ENCODE measurements at places on chromosomes 1 and 21. TPM values are rescaled to one million over a fixed set of nuclear protein-coding genes. Genes with fewer than 3 reads are reported as not detected.

GRCh38 chr1:203167026-203167912 lies 8.4 kb downstream of the MYBPH start:
- DNase-seq: no peak

GRCh38 chr1:246602194-246602593 lies 35.9 kb downstream of the CNST start:
- no peak for DNase-seq

DNA sequence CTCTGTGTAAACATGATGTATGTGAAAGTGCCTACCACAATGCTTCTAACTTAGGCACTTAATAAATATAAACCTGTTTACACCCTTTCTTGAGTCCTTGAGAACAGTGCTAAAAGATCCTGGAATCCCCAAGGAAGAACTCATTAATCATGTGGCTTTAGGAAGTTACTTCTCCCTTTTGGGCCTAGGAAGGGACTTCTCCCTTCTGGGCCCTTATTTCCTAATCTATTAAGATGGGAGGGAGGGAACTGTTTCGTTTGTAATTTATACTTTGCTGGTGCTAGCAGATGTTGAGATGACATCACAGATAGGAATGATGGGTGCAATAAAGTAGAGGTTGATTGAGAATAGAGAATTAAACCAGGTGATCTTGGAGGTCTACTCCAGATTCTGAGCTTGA lies 1.2 kb downstream of the BTF3L4 start:
- no peak for DNase-seq

DNA sequence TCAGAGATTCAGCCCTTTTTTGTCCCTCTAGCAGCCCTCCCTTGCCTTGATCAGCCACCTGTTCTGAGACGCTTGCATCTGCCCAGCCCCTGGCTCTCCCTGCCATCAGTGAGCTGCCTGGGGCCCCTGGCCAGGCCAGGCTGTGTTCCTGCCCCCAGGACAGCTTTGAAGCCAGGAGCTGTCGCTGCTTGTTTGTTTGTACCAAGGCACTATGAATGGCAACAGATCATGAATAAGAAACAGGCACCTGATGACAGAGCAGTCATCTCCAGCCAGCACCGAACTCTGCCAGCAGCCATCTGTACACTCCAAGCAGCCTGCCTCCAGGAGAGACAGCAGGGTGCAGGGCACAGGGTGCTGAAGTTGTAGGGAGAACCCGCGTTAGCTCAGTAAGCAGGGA lies 8.1 kb upstream of the VWA5B1 start:
- no peak for DNase-seq

The PIGR gene
- not detected for total RNA-seq

- DNase-seq: no peak
These were observed 83.1 kb upstream of the WNT4 start for GRCh38 chr1:22225858-22226589.

The RBP7 gene
- not detected for total RNA-seq

The LRRC38 gene
- not detected for total RNA-seq

DNA sequence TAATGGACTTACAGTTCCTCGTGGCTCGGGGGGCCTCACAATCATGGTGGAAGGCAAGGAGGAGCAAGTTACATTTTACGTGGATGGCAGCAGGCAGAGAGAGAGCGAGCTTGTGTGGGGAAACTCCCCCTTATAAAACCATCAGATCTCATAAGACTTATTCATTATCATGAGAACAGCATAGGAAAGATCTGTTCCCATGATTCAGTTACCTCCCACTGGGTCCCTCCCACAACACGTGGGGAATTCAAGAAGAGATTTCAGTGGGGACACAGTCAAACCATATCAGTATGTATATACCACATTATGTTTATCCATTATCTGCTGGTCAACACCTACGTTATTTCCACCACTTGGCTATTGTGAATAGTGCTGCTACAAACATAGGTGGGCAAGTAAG lies 352.3 kb upstream of the B3GALT2 start:
- DNase-seq: no peak

- DNase-seq: no peak
These were observed 15.7 kb downstream of the FHAD1 start for GRCh38 chr1:15262706-15263105.

GRCh38 chr1:101363891-101364318 lies 127.1 kb downstream of the S1PR1 start:
- DNase-seq: no peak

GRCh38 chr1:33288976-33289857 lies 31.7 kb downstream of the A3GALT2 start:
- DNase-seq: peak; percentile 18

The ZNF692 gene
- total RNA-seq: 70.2 TPM

DNA sequence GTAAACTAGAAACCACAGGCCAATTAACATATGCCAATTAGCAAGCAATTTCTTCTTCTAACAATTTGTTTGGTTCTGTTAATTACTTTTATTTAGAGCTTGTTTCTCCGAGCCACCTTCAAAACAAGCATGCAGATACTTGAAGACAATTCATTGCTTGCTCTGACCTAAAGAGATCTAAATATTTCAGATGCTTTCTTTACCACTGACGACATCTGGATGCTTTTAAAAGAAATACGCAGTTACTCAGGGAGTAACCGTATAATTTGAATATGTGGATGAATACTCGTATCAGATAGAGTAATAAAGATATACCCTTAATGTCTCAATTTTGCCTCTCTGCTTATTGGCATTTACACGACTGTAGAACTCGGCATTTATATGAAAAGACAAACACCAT lies 390.0 kb downstream of the DISC1 start:
- DNase-seq: no peak

The MYCL gene
- not detected for total RNA-seq

- DNase-seq: peak; percentile 26
These were observed 55.0 kb downstream of the WNT9A start for GRCh38 chr1:227892489-227893299.

DNA sequence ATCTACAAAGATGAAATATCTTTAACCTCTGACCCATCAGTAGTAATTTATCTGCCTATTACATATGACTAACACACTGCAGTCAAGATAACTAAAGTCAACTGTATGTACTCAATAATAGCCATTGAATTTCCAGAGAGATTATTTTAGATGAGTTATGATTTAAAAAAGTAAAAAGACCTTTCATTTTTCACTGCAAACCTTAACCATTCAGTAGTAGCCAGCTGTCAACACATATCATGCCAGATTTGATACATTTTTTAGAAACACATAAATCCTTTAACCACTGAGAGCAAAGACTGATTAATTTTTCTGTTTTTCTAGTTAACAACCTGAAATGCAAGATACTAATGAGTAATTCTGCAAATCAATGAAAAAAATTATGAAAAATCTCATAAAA lies 31.0 kb downstream of the PALMD start:
- no peak for DNase-seq

DNA sequence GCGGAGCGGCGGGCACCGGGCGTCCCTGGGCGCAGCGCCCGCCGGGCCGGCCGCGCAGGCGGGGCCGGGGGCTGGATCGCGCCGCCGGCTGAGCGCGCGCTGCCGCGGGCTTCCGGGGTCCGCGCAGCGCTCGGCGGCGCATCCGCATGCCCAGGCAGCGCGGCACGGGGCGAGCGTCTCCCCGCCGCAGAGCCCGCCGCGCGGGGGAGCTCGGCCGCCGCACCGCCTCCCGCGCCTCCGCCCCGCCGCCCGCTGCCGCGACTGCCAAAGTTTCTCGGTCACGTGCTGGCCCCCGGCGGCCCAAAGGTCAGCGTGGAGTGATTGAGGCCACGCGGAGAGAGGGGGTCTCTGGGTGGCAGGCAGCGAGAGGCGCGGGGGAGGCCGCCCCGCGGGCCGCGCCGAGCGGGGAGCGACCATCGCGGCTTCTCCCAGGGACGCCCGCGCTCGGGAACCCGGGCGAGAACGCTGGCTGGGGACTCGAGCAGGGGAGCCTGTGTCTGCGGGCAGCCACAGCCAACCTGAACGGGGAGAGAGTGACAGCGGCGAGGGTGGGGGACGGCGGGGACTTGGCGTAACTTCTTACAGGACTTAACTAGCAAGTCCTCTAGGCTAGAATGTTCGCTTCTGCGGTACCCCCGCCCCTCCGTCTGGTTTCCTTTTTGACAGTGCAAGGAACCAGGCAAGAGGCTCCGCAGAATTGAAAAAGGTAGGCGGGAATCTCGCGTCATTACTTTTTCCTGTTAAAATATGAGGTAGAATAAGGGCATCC lies at the start of gene ILDR2:
TSS of gene ILDR2 (minus strand) at position 180 of the 769 bp plus-strand sequence. CDS start 272 bp downstream, outside the sequence.
- DNase-seq: peak; percentile 76

DNA sequence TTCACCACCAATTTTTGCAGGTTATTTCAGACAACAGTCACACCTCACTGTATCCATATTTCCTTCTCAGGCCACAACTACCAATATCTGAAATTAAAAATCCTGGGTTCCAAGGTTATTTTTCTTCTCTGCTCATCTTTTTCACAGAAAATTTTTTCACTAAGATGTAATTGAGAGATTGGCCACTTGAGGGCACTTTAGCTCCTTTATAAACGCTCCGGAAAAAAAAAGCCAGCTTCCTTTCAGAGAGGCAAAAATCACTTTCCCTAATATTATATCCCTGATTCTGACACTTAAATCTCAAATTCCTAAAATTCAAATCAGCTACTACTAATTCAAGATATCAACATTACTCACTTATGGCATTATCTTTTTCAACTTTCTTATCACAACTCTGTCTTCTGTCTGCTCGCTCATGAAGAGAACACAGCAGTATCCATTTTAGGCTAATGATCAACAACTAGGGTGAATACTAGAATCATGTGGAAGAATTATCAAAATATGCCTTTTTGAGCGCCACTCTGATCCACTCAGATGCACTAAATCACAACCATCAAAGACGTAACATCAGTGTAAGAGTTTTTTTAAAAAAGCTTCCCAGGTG lies 101.4 kb upstream of the RGS1 start:
- no peak for DNase-seq

DNA sequence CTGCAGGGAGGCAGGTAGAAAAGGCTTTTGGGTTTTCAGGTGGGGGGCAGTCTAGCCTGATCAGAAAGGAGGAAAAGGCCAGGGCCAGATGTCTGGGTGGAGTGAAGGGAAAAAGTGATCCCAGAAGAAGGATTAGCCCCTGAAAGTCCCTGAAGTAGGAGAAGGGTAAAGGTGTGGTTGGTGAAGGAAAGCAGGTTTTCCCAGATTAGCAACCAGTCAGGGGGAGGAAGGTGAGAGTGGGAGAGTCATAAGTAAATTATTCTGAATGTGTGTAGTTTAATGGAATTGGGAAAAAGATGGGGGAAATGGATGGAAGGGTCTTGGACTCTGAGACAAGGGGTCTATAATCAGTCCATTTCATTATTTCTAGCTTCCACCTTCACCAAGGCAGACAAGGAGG lies 647 bp upstream of the SPRR1A start:
- DNase-seq: no peak

The PADI2 gene
- 0.08 TPM for total RNA-seq
